ENCODE measurements at places on chromosomes 7 and 10. TPM values are rescaled to one million over a fixed set of nuclear protein-coding genes. Genes with fewer than 3 reads are reported as not detected.

PTPRN2 gene
- total RNA-seq, result 35.5 TPM

SPACDR gene
- 0.24 TPM for total RNA-seq

DENND2A gene
- total RNA-seq, result 2.2 TPM

TET1 gene
- total RNA-seq, result 0.79 TPM

MBL2 gene
- not detected for total RNA-seq

GPC2 gene
- total RNA-seq, result 0.35 TPM

GHRHR gene
- 0.55 TPM for total RNA-seq

MYOF gene
- total RNA-seq, result 16.0 TPM

ITPRIP gene
- 2.5 TPM for total RNA-seq

DGKI gene
- 0.38 TPM for total RNA-seq

IL6 gene
- 1.3 TPM for total RNA-seq

MMD2 gene
- total RNA-seq, result not detected

LDB3 gene
- 0.14 TPM for total RNA-seq

WIPF3 gene
- total RNA-seq, result 4.6 TPM

SEMA3E gene
- 0.38 TPM for total RNA-seq

GNAT3 gene
- total RNA-seq, result not detected

GRID2IP gene
- total RNA-seq, result 0.55 TPM

STAM gene
- 15.4 TPM for total RNA-seq

TMEM270 gene
- 0.25 TPM for total RNA-seq

TMEM236 gene
- total RNA-seq, result 0.35 TPM

RAPGEF5 gene
- total RNA-seq, result 19.6 TPM

Measured in pancreas (tissue), 10 donors.